Activated gamma-delta T cell treated with Interleukin-2 at 50 U/mL for 16 hours (primary cell): ENCODE measurements at places on chromosomes 11 and 22.
A peak's percentile ranks its signal among the peaks of the same experiment; 100 is the strongest.

GRCh38 chr22:50016988-50017700 is 4.6 kb upstream of the IL17REL start:
- DNase-seq, result peak; percentile 47

DNA sequence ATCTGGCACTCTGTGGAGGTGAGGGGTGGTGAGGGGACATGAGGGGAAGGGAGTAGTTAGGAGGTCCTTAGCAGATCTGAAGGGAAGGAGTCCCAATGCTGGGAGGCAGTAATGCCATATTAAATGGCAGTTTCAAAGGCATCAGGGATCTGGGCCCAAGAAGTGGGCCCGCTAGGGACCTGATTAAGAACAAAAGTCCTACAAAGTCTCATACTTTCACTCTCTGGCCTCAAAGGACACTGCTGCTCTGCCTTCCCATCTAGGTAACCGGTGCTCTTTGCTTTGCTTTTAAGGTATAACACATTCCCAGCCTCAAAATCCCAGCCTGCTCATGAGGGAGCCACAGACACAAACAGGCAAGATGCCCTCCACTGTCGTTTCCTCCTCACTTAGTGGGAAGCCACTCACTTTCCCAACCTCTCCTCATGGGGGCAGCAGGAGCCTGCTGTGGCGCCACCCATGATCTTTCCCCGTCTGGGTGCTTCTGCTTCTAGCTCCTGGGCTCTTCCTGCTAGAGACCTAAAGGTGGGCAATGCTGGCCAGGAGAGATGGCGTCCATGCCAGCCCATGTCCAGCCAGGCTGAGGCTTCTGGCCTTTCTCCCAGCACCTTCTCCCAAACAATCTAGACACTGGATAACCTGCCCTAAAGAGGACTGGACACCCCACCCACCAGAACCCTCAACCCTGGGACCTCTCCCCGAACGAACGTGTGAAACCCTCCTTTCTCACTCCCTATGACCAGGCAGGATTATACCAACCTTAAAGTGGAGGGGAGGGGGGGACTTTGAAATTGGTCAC is 68.3 kb downstream of the PLEKHA7 start:
- DNase-seq, result no peak

DNA sequence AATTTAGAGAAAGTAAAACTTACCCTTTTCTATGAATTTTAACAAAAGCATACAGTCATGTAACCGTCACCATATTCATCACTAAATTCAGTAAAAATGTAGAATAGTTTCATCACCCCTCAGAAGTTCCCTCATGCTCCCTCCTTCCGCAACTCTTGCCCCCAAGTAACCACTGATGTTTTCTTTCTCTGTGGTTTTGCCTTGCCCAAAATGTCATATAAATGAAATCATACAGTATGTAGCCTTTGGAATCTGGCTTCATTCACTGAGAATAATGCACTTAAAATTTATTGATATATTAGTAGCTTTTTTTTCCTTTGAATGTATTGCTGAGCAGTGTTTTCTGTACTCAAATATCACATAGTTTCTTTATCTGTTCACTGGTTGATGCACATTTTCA is 60.1 kb downstream of the DCUN1D5 start:
- no peak for DNase-seq

GRCh38 chr11:129320494-129320893 is 55.2 kb upstream of the BARX2 start:
- DNase-seq, result no peak

GRCh38 chr22:46749682-46750529 is 11.9 kb upstream of the CERK start:
- DNase-seq, result no peak

- no peak for DNase-seq
Observed at GRCh38 chr11:64661146-64661545, 61.9 kb downstream of the NRXN2 start.

- no peak for DNase-seq
Observed at GRCh38 chr11:57368106-57368844, 12.7 kb downstream of the PRG3 start.

- DNase-seq, result no peak
Observed at GRCh38 chr11:86174101-86175046, 70.2 kb upstream of the EED start.

DNA sequence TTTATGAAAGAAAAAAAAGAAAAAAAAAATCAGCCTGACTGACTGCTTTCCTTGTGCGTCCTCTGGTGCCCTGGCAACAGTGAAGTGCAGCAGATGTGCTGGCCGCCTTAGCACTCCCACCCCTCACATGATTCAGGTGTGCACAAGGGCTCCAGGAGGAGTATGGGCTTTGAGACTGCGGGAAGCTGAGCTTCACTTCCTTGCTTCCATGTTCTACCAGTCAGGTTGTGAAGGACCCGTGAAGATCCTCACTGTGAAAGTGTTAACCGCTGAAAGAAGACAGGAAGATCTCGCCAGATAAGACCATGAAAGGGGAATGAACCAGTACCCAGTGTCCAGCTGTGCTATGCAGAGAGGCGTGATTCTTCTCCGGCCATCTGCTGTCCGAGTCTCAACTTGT is 48.2 kb downstream of the HIRA start:
- DNase-seq, result no peak

- no peak for DNase-seq
Observed at GRCh38 chr11:8021920-8022319, 34.8 kb downstream of the EIF3F start.

GRCh38 chr22:37627121-37627520 is 12.3 kb upstream of the SH3BP1 start:
- no peak for DNase-seq

DNA sequence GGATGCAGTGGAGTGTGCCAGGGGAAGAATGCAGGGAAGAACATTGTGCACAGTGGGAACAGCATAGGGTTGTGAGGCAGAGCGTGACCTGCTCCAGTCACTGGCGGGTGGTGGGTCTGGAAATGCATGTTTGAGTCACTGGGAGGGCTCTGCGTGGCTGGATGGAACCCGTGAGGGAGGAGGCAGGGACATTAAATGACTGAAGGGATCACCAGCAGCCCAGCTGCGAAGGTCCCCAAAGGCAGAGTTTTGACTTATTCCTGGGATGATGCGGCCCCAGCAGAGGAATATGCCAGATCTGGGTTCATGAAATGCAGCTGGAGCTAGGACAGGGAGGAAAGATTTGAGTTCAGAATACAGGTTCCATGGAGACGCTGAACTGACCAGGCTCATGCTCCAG is 104.0 kb upstream of the FGF3 start:
- no peak for DNase-seq

- DNase-seq, result no peak
Observed at GRCh38 chr11:134837166-134837886, 425.3 kb upstream of the B3GAT1 start.

DNA sequence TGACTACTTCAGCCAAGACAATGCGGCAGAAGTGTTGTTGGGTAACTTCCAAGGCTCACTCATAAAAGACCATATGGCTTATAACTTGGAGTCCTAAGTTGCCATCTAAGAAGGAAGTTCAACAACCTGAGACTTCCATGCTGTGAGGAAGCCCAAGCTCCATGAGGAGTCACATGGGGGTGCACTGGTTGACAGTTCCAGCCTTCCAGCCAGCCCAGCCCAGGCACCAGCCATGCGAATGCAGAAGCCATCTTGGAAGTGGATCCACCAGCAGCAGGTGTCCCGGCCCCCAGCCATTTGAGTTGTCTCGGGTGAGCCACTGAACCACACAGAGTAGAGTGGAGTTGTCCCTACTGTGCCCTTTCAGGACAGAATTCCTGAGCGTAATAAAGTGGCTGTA is 32.8 kb upstream of the WNT7B start:
- no peak for DNase-seq

GRCh38 chr22:50398831-50399648 is 55.9 kb downstream of the PPP6R2 start:
- no peak for DNase-seq

- no peak for DNase-seq
Observed at GRCh38 chr11:33110083-33110482, 51.2 kb downstream of the CSTF3 start.

DNA sequence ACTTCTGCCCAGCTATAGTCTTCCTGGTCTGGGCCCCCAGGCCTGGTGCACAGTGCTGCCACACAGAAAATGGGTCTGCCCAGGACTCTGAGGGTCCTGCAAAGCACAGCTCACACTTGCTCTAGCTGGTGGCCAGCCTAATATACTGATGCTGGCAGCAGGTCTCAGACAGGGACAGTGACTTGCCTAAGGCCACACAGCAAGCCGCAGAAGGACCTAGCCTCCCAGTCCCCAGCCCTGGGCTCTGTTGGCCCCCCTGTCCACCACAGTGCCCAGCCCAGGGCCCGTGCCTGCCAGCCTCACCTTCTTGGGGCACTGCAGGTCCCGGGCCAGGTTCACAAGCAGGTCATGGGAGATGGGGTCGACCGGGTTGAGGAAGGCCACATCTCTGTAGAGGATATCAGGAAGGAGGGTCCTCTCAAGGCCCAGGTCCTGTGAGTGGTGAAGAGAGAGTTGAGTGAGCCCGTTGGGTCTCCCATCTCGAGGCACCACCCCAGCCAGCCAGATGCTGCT is 3.3 kb downstream of the LRRC75B start:
- no peak for DNase-seq

DNA sequence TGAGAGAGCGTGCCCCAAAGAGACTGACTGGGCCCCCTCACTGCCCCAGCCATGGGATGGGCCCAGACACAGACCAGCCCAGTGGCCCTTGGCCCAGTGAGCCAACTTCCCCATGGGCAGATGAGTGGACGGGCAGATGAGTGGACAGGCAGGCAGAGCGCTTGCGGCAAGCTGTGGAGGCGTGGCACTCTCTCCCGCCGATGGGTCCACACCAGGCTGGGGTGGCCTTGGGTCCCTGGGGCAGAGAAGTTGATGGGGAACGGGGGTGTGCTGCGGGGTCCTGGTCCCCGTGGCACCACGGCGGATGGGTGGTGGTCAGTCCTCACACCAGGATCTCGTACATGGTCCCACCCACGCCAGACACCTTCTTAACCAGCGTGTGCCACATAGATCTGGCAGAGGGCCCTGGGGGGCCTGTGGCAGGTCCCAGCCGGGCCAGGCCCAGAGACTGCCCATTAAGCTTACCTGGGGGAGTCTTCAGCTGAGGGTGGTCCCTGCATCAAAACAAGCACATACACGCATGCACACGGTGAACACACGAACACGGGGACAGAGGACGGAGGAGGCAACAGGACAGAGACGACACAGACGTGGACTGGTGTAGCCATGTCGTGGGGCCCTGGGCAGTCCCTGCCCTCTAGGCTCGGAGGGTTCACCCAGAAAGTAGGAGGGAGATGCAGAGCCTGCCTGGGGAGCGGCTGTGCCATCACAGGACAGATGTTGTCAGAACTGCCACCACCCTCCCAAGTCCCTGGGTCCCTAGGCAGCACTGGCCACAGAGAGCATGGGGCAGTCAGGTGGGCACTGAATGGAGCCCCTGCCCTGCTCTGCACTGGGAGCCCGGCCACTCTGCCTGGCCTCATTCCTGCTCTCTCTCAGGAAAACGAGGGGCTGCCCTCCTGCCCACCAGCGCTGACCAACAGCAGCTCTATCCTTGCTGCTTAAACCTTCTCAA is 182.2 kb downstream of the IGLL1 start:
- no peak for DNase-seq

DNA sequence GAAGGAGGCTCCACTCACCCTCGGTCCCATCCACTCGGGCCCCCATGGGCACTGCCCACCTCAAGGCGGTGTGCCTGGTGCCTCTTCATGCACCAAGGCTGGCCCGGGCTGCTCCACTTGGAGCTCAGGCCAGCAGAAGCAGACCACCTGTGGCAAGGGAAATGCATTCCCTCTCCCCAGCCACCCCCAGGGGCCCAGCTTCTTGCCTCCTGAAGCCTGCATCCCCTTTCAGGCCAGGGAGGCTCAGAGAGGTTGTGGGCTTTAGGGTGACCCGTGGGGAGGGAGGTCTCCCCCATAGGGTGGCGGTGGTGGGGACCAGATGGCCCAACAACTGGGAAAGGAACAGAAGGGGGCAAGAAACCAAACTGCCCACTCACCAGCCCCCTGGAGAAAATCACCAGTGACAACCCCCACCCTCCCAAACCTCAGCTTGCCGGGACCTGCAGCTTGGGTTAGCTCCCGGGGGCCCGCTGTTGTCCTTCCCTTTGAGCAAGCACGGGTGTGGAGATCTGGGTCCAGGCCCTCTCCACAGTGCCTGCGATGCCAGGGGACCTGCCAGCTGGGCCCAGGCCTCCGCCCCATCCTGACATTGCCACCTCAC is 8.4 kb downstream of the CBX6 start:
- no peak for DNase-seq

- no peak for DNase-seq
Observed at GRCh38 chr11:38005597-38005996, 1407.6 kb upstream of the RAG2 start.

- no peak for DNase-seq
Observed at GRCh38 chr11:85602526-85603213, 24.5 kb downstream of the DLG2 start.

GRCh38 chr11:57568330-57568766 is 876 bp upstream of the UBE2L6 start:
- peak; percentile 89 for DNase-seq

GRCh38 chr11:66950112-66950535 is 8.1 kb downstream of the PC start:
- no peak for DNase-seq
